ENCODE measurements at places on chromosomes 16 and 17. TPM values are rescaled to one million over a fixed set of nuclear protein-coding genes. Genes with fewer than 3 reads are reported as not detected.

GRCh38 chr16:10504404-10504885, 76.0 kb downstream of the EMP2 start:
- no peaks in the 10 kb centered on the region for H3K4me1 ChIP-seq
- H3K4me3 ChIP-seq = no peak overlapping the region
- H3K27ac ChIP-seq = no peak overlapping the region
- DNase-seq = no peak
- H3K36me3 ChIP-seq = no peaks in the 10 kb centered on the region
- no peaks in the 10 kb centered on the region for H3K27me3 ChIP-seq

Gene ITGAL
- total RNA-seq = 496 TPM

Gene GIT1
- 84.6 TPM for total RNA-seq

Gene EFNB3
- 0.18 TPM for total RNA-seq

Gene MARVELD3
- total RNA-seq = not detected

Data from T-cell (primary cell).